DMS53 (cell line): ENCODE measurements at places on chromosomes 7 and 10.

DNA sequence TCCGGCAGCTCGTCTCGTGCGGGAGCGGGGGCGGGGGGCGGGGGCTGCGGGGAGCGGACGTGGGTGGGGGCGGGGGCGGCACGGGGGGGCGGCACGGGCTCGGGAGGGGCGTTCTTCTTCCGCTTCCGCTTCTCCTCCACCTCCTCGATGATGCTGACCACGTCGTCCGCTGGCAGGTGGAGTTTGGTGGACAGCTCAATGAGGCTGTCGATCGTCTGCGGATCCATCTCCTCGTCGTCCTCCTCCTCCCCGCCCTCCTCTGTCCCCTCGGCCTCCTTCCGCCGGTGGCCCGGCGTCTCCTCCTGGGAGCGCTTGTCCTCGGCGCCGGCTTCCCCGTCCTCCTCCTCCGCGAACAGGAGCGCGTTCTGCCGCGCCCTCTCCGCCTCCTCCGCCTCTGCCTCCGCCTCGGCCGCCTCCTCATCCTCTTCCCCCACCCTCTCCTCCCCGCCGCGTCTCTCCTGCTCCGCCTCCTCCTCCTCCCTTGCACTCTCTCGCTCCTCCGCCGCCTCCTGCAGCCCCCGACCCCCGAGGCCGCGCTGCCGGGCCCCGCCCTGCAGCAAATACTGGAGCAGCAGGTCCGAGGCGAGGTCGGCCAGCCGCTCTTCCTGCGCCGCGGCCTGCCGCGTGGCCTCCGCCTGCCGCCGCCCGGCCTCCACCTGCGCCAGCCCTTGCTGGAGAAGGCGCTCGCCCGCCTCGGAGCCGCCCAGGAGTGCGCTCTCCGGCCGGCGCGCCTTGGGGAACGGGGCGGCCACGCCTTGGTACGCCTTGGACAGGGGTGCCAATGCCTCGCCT lies 1.9 kb downstream of the VGF start:
- peak; percentile 93 for DNase-seq

- no peak for DNase-seq
Measured at GRCh38 chr7:151796091-151796870, 80.6 kb downstream of the PRKAG2 start.

GRCh38 chr10:28678687-28679457 lies 1.6 kb downstream of the BAMBI start:
- DNase-seq, result peak; percentile 55

DNA sequence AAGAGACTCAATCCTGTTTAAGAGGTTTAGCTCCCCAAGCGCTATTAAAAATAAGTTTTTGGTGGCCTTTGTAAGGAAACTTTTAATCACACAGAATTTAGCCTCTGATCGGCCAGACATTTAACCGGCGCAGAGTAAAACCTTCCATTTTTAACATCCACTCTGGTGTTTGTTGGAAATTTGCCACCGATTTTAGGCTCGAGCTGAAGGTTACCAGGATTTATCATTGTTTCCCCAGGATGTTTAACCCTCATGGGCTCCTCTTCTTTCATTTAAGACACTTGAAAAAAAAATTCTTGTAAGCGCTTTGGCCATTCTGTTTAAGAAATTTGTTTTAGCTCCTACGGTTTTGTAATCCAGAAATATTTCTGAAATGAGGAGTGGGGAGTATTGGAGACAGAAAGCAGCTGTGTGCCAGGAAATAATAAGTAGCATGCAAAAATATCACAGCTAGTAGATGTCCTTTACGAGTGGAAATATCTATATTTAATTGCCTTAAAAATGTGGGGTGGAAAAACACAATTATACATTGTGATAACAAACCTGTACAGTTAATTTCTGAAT lies 3.4 kb downstream of the NEUROD6 start:
- no peak for DNase-seq

- DNase-seq, result no peak
Measured at GRCh38 chr7:80284855-80285254, 150.2 kb downstream of the GNAI1 start.

- peak; percentile 61 for DNase-seq
Measured at GRCh38 chr10:49762566-49762877, 399 bp upstream of the OGDHL start.

DNA sequence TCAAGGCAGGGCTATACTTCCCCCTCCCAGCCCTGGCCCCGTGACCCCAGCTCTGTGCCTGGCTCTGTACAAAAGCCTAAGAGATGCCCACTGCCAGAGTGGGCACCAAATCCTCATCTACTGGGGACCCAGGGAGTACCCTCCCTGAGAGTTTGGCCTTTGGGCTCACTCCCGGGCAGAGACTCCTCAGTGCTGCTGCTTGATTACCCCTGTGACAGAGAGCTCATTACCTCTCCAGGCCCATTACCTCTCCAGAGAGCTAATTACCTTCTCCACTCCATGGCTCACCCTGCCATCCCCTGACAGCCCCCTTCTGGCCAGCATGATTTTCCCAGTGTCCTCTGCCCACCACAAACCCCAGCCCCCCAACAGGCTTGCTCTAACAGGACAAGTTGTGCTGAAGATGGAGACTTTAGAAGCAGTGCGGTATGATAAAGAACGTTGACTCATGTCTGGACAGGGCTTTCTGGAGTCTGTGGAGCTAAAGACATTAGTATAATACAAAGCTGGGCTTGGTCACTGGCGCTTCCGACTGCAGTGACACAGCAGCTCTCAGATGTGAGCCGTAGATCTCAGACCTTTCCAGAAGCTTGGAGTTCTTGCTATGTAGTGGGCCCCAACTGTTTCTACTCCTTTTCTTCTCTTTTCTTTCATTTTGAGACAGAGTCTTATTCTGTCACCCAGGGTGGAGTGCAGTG lies 111.3 kb upstream of the KCTD7 start:
- DNase-seq, result no peak

- peak; percentile 23 for DNase-seq
Measured at GRCh38 chr7:35613150-35613549, 81.8 kb downstream of the HERPUD2 start.

GRCh38 chr7:18873734-18874336 lies 243.6 kb downstream of the TWIST1 start:
- peak; percentile 40 for DNase-seq

DNA sequence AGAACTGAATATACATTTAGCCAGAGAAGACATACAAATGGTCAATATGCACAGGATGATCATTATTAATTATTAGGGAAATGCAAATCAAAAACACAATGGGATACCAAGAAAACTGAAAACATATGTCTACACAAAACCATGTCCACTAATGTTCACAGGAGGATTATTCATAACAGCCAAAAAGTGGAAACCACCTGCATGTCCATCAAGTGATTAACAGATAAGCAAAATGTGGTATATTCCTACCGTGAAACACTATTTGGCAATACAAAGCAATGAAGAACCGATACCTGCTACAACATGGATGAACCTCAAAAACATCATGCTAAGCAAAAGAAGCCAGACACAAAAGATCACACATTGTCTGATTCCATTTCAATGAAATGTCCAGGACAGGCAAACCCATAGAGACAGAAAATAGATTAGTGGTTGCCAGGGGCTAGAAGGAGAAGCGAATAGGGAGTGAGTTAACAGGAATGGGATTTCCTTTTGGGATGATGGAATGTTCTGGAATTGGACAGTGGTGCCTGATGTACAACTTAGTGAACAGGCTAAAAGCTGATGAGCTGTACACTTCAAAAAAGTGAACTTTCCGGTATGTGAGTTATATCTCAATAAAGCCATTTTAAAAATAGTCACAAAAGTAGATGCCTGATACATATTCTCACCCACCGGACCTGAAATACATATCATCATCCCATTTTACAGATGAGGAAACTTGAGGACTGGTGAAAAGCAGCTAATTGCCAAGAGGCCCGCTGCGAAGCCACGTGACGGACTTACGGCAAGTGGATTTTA lies 33.6 kb downstream of the HIPK2 start:
- DNase-seq, result no peak

- DNase-seq, result no peak
Measured at GRCh38 chr7:142471820-142472219, 214.0 kb upstream of the PRSS58 start.

- DNase-seq, result peak; percentile 40
Measured at GRCh38 chr10:42875798-42876341, 93.3 kb downstream of the BMS1 start.

GRCh38 chr7:129188372-129188891 lies at the start of gene SMO:
SMO (plus strand) TSS chr7:129188633; CDS start chr7:129189152, 519 bp downstream.
- peak; percentile 66 for DNase-seq
